ENCODE measurements at places on chromosomes 4 and X. TPM values are rescaled to one million over a fixed set of nuclear protein-coding genes. Genes with fewer than 3 reads are reported as not detected.

GRCh38 chrX:20204351-20204750, 62.4 kb downstream of the RPS6KA3 start:
- DNase-seq, result no peak

DNA sequence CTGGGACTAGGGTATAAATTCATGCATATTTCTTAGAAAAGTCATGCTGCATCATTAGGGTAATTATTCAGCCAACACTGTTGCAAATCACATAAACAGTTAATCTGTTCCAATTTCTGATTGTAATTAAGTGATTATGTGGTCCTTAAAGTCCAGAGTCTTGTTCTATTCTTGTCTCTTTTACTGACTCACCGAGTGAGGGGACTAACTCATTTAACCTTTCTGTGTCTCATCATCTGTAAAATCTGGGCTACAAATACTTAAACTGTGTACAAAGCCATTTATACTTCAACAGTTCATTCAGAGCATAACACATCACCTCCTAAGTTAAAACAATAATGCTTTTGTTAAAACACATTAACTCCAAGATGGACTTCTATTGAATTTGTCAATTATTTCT, 65.4 kb upstream of the KLHL13 start:
- no peak for DNase-seq

DNA sequence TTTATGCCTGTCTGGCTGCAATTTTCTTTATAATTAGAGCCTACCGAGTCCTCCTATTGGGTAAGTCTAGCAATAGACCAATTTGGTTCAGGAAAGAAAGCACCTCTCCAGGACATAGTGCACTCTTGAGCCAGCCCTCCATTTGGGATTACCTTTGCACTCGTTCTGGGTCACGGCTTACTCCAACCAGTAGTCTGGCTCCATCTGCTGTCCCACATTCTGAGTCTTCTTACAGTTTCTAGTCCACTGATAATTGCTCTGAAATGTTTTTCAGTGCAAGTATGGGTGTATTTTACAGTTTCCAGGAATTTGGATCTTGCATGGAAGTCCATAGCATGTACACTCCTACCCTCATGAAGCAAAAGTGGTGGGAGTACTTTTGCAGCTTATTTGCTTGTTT, 34.8 kb upstream of the USP51 start:
- no peak for DNase-seq

GRCh38 chrX:88789825-88790224, 42.8 kb downstream of the CPXCR1 start:
- no peak for DNase-seq

DNA sequence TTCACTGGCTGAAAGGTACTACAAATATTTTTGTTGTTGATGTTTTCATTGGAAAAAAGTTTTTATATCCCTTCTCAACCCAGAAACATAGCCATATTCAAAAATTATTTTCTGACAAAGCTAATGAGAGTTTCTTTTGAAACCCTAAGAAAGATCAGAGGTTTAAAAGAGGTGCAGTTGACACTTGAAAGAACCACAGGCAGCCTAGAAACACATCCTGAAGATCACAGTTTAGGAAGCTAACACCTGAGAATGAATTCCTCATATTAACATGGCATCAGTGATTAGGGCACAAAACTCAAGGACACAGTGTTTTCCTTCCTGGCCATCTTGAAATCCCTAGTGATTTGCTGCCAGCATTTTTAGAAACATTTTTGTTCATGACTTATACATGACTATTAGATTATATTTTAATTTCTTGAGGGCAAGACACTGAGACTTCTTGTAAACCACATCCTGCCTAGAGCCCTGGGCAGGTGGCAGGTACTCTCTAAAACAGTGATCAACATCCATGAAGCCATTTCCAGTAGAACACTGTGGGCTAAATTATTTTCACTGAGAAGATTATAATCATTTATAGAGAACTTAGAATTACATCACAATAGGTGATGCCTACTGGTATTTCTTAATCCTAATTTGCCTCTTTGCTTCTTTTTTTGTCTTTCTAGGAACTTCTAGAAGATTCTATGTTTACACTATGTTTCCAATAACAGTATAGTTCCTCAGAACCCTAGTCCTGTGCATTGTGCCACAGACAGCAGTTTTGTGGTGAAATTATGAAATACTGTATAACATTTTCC, 80.0 kb downstream of the ARSJ start:
- peak; percentile 45 for DNase-seq

DNA sequence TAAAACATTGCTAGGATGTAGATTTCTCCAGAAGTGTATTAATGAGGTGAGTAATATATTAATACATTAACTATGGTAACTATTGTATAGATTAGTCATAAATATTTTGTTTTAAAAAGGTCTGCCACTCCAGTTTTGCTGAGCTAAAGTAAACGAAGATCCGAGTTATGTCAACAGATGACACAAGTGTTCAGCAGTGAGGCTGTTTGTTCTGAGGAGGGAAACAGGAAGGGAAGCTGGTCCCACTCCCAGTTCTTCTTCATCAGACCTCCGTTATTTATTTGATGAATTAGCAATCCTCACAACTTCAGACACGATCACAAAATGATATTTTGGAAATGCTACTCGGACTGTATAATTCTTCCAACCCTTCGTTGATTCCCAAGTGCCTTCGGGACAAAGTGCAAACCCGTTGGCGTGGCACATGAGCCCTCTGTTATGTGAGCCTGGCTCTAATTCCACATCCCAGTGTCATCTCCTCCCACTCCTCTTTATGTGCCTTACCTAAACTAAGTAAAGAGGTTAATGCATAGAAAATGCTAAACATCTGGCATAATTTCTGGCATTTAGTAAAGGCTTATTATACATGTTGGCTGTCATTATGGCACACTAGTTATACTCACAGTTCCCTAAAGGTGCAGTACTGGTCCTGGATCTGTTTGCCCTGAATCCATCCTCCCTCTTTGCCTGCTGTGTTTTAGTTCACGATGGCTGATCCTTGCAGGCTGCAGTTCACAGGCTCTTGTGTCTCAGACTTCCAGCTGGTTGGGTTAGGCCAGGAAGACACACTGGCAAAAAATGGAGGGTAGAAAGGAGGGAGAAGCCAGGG, 190.6 kb upstream of the LNX1 start:
- DNase-seq, result no peak

DNA sequence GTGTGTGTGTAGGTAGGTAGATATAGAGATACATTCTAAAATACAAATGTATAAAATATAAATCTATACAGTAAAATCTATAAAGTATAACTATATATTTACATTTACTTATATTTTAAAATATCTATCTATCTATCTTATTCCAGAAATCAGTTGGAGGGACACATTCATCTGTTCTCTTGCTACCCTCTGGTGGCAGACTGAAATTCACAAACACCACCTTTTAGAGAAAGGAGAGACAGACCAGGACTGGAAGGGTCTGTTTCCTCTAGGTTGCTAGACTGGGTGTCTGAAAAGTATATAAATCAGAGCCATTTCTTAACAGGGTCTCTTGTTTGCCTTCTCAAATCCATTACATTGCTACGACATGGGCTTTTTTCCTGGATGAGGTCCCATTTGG, 343.0 kb downstream of the OPHN1 start:
- DNase-seq, result no peak

GRCh38 chr4:183503497-183504063, 1.3 kb upstream of the ING2 start:
- no peak for DNase-seq

DNA sequence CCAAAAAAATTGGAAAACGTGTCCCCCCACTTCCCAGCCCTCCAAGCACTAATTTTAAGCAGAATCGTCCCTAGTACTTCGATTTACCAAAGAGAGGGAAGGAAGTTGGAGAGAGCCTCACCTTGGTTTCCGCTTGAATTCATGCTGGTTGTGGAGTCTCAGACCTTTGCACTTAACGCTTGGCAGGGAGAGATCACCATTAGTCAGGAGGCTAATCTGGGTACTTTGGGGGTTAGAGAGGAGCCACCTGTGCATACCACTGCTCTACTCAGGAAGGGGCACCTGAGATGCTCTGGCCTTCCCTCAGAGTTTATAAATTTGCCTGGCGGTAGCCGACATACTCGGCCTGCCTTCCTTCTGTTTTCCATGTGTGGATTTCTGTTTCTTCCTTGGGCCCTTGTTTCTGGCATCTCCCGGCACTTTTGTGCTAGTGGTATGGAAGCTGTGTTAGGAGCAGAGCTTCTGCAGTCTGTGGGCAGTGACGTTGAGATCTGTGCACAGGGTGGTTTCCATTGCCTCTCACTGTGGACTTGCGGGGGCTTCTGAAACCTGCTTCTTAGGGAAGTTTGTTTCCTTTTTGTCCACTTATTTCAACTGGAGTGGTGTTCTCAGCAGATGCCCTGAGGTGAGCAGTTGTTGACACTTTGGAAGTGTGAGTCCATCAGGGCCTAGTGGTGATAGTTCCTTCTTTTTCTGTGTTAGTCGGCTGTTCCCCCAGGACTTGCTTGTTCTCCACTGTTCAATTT, 104.2 kb downstream of the TMEM131L start:
- DNase-seq, result no peak

DNA sequence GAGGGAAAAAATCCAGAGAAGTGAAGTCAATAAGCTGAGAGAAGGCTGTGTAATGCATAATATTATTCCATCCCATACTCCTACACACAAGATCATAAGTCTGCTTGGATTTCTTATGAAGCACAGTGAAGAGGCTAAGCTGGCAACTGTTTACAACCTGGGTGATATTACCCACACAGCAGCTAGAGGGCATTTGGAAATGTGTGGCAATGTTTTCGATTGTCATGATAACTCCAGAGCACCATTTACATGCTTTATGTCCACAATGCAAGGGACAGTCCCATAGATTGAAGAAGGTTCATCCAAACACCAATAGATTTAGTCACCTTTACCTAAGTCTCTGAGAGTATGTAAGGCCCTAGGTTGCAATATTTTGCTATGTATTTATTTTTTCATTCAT, 412.2 kb downstream of the PPP3CA start:
- peak; percentile 11 for DNase-seq

DNA sequence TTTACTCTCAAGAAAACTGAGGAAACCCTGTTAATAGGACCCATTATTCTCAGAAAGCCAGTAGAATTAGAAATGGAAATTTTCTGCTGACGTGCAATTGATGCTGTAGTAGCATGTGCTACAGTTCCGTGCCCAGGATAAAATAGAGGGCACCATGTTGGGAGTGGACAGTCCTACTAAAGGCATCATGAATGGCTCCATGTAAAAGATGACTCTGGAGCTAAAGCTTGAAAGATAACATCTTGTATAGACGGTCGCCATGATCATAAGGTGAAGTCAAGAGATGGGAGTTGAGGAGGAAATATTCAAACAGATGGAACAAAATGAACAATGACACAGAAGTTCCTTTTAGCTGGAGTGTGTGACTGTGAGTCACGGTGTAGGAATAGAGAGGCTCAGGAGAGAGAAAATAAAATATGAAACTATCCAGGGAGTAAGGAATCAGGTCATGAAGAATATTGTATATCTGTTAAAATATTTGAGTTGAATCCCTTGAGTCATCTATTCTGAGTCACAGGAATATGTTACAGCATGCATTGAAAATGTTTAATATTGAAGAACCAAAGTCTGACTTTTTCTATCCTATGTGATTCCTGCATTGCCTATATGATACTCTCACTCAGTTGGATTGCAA, 31.8 kb downstream of the ANXA10 start:
- peak; percentile 87 for DNase-seq

GRCh38 chr4:141580523-141580922, 55.9 kb upstream of the IL15 start:
- no peak for DNase-seq

- DNase-seq, result no peak
Observed at GRCh38 chr4:67019686-67020437, 525.4 kb downstream of the CENPC start.

GRCh38 chrX:73821921-73822559, 259.0 kb downstream of the CHIC1 start:
- DNase-seq, result no peak

DNA sequence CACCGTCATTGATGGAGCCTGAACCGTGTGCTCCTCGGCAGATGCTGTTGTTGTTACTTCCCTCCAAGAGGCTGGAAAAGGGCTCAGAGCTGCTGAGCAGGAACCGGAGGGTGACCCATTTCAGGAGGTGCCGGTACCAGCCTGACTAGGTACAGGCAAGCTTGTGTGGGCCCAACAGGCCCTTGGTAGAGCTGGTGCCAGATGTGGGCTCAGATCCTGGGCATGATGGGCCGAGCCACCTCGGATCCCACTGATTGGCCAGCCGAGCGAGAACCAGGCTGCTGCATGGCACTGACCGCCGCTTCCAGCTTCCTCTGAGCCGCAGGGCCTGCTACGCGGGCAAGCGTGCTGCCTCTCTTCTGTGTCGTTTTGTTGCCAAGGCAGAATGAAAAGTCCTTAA, 33.7 kb downstream of the NOP14 start:
- no peak for DNase-seq

DNA sequence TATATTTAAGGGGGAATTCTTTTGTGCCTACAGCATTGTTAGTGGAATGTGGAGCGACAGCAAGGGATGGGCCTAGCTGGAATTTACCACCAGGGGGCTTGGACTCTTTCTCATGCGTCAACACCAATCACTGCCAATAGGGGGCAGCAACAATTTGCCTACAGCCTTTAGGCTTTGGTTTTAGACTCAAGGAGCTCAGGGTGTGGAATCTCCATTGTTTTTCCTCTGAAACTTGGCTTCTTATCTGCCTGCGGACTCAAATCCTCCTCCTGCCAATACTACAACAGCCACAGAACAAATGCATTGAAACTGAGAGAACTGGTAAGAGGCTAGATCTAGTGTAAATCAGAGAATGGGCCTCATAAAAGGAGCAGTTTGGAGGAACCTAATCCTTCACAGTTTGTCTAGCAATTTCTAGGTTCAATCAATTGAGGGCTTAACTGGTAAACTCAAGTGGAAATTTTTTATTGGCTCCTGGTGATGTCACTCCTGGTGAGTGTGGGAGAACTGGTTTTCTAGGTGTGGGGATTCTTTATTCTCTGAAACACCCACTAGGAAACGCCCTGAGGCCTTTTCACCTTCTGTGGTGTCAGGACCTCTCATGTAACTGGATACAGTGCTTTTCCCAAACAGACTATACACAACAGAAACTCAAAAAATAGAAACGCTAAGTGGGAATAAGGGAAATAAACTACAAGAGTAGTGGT, 27.9 kb upstream of the TMSB4X start:
- peak; percentile 95 for DNase-seq

The RASGEF1B gene
- total RNA-seq, result 15.6 TPM

The KLF8 gene
- total RNA-seq, result 22.0 TPM

The CCKAR gene
- not detected for total RNA-seq

The CTAG1A gene
- not detected for total RNA-seq

The HSD17B13 gene
- not detected for total RNA-seq

The XIAP gene
- total RNA-seq, result 63.0 TPM

The COMMD8 gene
- total RNA-seq, result 29.3 TPM

The TMEM154 gene
- total RNA-seq, result 107 TPM

Measured in mammary epithelial cell (primary cell).